Lung microvascular endothelial cell (primary cell): ENCODE measurements at places on chromosomes 3 and 15. TPM values are rescaled to one million over a fixed set of nuclear protein-coding genes. Genes with fewer than 3 reads are reported as not detected.
A peak's percentile ranks its signal among the peaks of the same experiment; 100 is the strongest.

CHRD gene
- 0.20 and 0.22 TPM in 2 replicates for total RNA-seq

SLC27A2 gene
- total RNA-seq = 1.3 and 10.3 TPM in 2 replicates

APOD gene
- total RNA-seq = 2.4 and 144 TPM in 2 replicates

P2RY12 gene
- not detected in 2 replicates for total RNA-seq

BOC gene
- total RNA-seq = not detected in 2 replicates

GOLGA8K gene
- 0.22 TPM in 1 of 2 replicates, not detected in the other for total RNA-seq

CRYGS gene
- total RNA-seq = 0.87 and 1.2 TPM in 2 replicates

PLSCR2 gene
- not detected in 2 replicates for total RNA-seq

SAMD7 gene
- total RNA-seq = not detected in 2 replicates

PPP2R3A gene
- 3.2 and 5.2 TPM in 2 replicates for total RNA-seq

MORC1 gene
- total RNA-seq = not detected in 2 replicates

MAGEL2 gene
- total RNA-seq = under 0.01 TPM in 1 of 2 replicates, not detected in the other

ZNF385D gene
- 0.22 and 1.8 TPM in 2 replicates for total RNA-seq

- DNase-seq = no peak
Measured at GRCh38 chr3:5787861-5788488, 600.5 kb downstream of the EDEM1 start.

DNA sequence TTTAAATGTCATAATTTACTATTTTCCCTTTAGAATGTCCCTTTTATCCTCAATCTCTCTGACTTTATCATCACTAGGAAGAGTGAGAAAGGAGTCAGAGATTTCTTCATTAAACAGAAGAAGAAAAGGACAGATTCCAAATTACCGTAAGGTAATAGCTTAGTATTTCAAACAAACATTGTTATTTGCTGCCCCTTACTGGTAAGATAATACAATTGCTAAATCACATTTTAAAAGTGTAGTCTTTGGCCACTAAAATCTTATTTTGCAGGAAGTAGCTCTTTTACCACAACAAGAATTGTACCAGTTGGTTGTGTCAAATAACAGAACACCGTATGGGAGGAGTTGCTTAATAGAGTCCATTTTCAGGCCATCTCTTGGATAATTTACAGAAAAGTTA, 53.7 kb downstream of the CGGBP1 start:
- DNase-seq = peak; percentile 45

GRCh38 chr3:184556582-184557347, 4.8 kb upstream of the EPHB3 start:
- no peak for DNase-seq

DNA sequence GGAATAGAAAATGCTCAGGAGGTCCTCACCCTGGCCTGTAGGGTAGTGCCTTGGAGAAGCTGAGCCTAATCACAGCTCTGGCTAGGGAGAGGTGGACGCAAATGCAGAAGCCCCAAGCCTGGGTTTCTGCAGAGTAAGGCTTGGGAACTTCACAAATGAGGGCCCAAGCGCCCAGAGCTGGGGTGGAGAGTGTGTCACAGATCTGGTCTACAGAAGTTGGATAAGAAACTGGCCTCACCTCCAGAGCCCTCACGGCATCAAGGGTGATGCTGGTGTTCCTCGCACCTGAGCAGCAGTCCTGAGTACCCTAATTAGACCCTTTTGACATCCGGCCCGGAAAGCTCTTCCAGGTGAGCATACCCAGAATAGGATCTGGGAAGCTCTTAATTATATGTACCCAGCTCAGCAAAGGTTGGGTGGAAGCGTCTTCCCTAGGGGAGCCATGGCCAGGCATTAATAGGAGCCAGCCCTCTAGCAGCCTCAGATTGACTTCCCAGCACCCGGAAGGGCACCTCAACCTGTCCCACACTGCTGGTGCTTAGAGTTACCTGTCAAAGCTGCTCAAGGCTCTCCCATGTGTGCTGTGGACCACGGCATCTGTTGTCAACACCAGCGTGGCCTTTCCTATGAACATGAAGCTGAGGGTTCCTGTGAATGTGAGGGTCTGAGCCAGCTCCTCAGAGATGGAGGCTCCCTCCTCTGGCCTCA, 31.8 kb downstream of the RBM5 start:
- DNase-seq = no peak

GRCh38 chr3:110343945-110344344, 727.7 kb upstream of the NECTIN3 start:
- peak; percentile 1 for DNase-seq

- no peak for DNase-seq
Measured at GRCh38 chr3:32782407-32782806, 35.4 kb upstream of the TRIM71 start.

GRCh38 chr3:7100136-7100535, 239.2 kb downstream of the GRM7 start:
- no peak for DNase-seq

- DNase-seq = no peak
Measured at GRCh38 chr15:71581398-71581930, 228.9 kb upstream of the NR2E3 start.

GRCh38 chr3:139687431-139687830, 9.7 kb upstream of the NMNAT3 start:
- no peak for DNase-seq

DNA sequence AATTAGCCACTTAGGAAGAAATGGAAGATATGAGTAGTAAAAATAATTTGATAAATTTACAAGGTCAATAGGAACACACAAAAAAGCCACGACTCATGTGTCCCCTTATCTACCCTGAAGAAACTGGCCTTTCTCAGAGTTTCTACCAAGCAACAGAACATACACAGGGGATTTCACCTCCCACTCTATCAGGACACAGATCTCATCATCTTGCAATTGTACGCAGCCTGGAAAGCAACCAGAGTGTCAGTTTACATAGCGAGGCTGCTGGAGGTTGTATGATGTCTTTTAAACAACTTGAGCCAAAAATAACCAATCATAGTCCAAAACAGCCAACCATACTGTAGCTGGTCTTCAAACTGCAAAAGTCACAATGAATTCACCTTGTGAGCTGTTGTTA, 19.7 kb upstream of the LMOD3 start:
- DNase-seq = no peak

- no peak for DNase-seq
Measured at GRCh38 chr15:98139337-98139736, 178.8 kb downstream of the ARRDC4 start.

GRCh38 chr3:140699516-140700231, 21.8 kb downstream of the TRIM42 start:
- no peak for DNase-seq

- no peak for DNase-seq
Measured at GRCh38 chr15:59611276-59612260, at the start of gene GCNT3. GCNT3 (plus strand) TSS chr15:59611783; CDS start chr15:59618239, 6,456 bp downstream.

GRCh38 chr3:65779390-65779789, 259.3 kb downstream of the MAGI1 start:
- DNase-seq = no peak

DNA sequence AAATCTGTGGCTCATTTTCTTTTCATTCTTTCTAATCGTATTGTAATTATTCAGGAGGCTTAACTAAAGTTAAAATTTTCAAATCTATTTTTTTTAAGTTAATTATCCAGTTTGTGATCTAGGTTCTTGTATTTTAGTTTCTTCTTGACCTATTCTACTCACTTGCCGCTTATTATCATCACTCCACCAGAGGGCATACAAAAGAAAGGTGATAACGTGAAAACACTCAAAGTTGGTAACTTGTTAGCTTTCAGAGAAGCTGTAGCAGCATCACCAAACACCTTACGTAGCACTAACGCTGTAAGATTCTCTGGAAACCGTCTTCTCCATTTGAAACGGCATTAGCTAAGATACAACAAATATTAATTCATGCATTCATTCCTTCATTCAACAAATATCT, 4.8 kb downstream of the GNB4 start:
- DNase-seq = peak; percentile 65

DNA sequence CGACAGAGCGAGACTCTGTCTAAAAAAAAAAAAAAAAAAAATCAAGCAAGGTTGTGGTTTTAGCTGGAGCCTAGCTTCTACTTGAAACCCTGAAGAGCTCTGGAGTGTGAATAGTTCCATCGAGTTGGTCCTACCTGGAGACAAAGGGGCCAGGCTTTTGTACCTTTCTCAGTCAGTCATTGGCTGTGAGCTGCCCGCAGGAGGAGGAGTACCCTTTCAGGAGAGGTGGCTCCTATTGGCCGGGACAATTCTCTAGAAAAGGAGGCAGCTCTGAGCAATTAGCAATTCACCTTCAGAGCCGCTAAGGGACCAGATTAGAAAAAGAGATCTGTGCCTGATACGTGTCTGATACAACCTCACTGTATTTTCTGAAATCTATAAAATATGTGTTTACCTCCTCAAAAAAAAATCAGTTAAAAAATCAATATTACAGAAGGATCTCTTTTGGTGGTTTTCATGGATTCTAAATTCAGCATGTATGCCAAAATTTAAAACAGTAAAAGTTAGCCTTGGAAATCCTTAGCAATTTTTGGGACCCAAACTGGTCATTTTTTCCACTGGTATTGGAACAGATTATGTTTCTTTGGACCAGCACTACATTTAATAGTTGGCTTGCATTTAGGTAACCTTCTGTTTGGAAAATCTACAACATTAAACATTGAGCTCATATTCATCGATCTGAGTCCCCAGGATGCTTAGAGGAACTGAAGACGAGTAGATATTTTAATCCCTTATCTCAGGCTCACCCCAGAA, 29.7 kb upstream of the PDCD6IP start:
- DNase-seq = no peak

GRCh38 chr15:42984493-42985034, 64.0 kb upstream of the TTBK2 start:
- DNase-seq = no peak

GRCh38 chr15:67832897-67833709, 6.7 kb downstream of the RNU6-1 start:
- DNase-seq = no peak

DNA sequence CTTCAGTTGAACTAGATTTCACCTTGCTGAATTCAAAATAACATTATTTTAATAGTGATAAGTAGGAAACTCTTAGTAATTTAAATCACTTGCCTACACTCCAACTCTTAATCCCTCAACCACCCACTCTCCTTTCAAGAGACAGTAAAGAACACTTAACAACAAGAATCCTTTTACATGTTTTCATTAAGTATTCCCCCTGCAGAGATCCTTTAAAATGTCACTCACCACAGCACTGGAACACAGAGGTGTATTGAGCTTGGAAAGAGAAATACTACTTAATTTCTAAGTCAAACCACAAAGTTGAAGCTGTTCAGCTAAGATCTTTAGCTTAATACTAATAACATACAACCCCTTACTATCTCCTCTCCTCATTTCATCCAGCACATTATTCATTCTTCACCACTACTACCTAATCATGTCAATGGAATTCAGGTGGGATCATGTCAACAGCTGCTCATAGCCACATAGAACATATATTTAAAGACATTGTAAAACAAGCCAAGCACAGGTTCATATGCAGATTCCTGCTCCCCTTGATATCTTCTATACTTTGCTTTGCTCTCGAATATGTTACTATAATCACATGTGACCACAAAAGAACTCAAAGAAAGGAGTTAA, 40.5 kb downstream of the IMPG2 start:
- DNase-seq = no peak
